ENCODE measurements at places on chromosomes 6 and 20.

DNA sequence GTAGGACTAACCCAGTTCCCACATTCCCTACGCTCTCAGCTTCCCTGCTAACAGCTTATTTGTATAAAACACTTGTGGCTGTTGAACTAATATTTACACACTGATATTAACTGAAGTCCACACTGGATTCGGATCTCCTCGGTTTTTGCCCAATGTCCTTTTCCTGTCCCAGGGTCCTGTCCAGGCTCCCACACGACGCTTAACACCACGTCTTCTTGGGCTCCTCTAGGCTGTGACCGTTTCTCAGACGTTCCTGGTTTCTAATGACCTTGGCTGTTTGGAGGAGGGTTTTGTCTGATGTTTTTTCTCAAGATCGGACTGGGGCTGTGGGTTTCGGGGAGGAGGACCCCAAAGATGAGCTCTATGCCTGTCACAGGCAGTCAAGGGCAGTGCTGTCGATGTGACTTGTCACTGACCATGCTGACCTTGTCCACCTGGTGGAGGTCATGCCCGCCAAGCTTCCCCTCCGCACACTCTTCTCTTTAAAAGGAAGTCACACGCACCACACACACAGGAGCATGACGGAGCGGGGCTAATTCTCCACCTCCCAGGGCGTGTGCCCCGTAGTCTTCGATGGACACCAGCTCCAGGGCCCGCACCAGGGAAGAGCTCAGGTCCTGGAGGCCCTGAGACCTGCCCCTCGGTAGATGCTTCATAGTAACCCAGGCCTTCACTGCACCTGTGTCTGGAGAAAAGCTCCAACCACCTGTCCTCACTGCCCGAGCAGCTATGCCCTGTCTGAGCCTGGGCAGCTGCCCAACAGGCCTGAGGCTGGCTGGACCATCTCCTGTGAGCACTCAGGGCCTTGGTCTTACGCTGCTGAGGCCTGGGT, 72.0 kb downstream of the TTLL2 start:
- no peak for DNase-seq

GRCh38 chr6:75633045-75633444, 31.4 kb downstream of the SENP6 start:
- DNase-seq = no peak

- DNase-seq = no peak
Observed at GRCh38 chr20:46965477-46965876, 70.8 kb downstream of the EYA2 start.

- DNase-seq = no peak
Observed at GRCh38 chr6:82687855-82688254, 324.2 kb downstream of the TPBG start.

DNA sequence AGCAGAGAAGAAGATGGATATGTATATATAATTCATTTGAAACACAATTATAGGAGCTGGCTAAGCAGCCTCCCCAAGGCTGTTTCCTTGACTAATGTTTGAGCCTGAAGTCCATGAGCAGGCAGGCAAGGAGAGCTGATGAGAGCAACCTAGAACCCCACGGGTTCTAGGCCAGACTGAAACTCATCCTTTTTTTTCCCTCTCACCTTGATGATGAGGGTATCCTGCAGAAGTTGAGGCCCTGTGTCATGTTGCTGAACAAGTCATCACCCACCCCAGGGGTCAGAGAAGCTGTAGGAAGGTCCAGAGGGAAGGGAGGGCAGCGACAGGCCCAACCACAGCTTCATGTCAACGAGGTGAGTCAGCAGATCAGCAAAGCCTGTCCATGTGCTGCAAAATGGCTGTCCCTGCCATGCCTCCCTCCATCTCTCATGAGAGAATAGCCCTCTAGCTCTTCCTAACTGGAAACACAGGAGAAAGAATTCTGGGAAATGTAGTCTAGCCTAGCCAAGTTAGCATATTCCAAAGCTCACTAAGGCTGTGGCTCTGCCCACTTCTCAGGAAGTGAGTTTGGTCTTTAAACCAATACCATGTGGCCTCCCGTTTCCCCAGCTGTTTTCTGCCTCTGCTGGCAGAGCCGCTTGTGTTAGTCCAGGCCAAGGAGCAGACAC, 91.3 kb upstream of the DTNBP1 start:
- no peak for DNase-seq

- no peak for DNase-seq
Observed at GRCh38 chr6:132190815-132191175, 210.5 kb downstream of the MOXD1 start.

- no peak for DNase-seq
Observed at GRCh38 chr6:163983679-163984078, 569.2 kb downstream of the QKI start.

- no peak for DNase-seq
Observed at GRCh38 chr6:159716247-159717096, 10.8 kb upstream of the WTAP start.

- DNase-seq = no peak
Observed at GRCh38 chr20:40993794-40994540, 34.7 kb upstream of the TOP1 start.

DNA sequence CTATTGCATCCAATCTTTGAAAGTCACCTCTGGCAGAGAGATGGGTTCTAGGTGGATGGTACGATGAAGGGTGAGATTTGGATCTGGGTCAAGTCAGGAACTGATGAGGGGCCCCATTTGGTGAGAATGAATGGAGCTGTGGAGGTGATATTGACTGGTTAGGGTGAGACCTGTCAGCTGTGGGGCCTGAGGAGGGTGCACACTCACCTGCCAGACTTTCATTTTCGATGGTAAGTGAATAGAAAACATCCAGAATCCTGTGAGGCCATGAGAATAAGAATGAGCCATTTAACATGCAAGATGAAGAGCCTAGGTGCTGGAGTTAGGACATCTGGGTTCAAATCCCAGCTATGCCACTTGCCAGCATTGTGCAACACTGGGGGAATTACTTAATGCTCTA, 6.8 kb downstream of the SUN5 start:
- DNase-seq = no peak

DNA sequence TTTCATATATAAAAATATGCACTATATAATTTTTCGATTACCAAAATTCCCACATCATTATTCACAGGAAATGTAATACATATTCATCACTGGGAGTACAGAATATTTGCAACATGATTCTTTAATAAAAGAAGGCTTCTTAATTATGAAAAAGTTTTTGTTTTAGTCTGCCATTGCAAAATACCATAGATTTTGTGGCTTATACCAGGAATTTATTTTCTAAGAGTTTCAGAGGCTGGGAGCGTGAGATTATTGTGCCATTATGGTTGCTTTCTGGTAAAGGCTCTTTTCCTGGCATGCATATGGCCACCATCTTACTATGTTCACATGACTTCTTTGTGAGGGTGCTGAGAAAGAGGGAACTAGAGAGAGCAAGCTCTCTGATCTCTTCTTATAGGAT, 306.9 kb upstream of the ADGRB3 start:
- no peak for DNase-seq

DNA sequence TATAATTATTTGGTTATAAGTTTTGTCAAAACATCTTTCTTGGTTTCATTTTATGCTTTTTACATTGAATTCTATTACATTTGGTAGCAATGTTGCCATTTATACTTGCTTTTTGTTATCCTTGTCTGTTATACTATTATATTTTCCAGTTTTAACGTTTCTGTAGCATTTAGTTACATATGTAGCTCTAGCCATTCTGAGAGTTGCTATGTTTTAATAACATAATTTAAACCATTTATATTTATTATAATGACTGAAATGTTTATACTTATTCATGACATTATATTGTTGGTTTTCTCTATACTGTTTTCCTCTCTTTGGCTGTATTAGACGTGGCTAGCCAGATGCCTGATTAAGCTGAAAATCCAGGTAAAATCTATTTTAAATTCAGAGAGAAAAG, 252.0 kb upstream of the FLRT3 start:
- DNase-seq = no peak

Measured in activated CD4-positive, alpha-beta T cell treated with anti-CD3 and anti-CD28 coated beads, Interleukin-2, Interleukin-6, amounts not matched to agents 100 ng/mL and 50 ng/mL, durations not matched to agents 16 hours and 8 hours (primary cell).